ENCODE measurements at places on chromosomes 6 and 20. TPM values are rescaled to one million over a fixed set of nuclear protein-coding genes. Genes with fewer than 3 reads are reported as not detected.

GRCh38 chr6:87825821-87826221, 123.8 kb upstream of the AKIRIN2 start:
- peaks cover 14% of the 10 kb centered on the region for H3K4me1 ChIP-seq
- DNase-seq, result no peak
- H3K4me3 ChIP-seq, result no peak overlapping the region
- H3K36me3 ChIP-seq, result no peaks in the 10 kb centered on the region

DNA sequence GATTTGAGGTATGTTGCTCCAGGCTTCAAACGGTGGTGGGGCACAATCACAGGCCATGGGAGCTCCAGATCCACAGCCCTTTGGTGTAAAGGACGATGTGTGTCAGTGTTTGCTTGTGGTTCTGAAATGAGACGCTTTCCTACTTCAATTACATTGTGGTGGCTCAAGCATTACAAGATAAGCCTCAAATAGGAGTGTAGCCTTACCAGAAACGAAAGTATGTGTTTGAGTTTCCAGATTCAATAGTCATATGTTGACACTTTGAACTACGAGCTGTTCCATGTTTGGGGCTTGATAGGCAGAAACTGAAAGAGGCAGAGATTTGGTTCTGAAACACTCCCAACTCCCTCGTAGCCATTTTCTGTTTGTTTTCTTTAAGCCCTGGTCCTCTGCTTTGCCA, 187.1 kb downstream of the MYLK4 start:
- no peak overlapping the region for H3K27ac ChIP-seq
- peaks cover 72% of the 10 kb centered on the region for H3K27me3 ChIP-seq
- H3K36me3 ChIP-seq, result no peaks in the 10 kb centered on the region
- no peak for DNase-seq
- H3K4me1 ChIP-seq, result peaks cover 15% of the 10 kb centered on the region

- H3K27ac ChIP-seq, result no peak overlapping the region
- H3K4me3 ChIP-seq, result no peak overlapping the region
- no peaks in the 10 kb centered on the region for H3K36me3 ChIP-seq
- no peaks in the 10 kb centered on the region for H3K27me3 ChIP-seq
- no peaks in the 10 kb centered on the region for H3K4me1 ChIP-seq
- no peak for DNase-seq
Measured at GRCh38 chr6:75077701-75078100, 128.2 kb downstream of the COL12A1 start.

- no peak for DNase-seq
- H3K36me3 ChIP-seq, result peaks cover 16% of the 10 kb centered on the region
- H3K27ac ChIP-seq, result peak overlapping the region; percentile 48
- peak overlapping the region; percentile 74 for H3K4me3 ChIP-seq
- peaks cover 25% of the 10 kb centered on the region for H3K27me3 ChIP-seq
Measured at GRCh38 chr6:107731422-107732319, 92.4 kb downstream of the SCML4 start.

DNA sequence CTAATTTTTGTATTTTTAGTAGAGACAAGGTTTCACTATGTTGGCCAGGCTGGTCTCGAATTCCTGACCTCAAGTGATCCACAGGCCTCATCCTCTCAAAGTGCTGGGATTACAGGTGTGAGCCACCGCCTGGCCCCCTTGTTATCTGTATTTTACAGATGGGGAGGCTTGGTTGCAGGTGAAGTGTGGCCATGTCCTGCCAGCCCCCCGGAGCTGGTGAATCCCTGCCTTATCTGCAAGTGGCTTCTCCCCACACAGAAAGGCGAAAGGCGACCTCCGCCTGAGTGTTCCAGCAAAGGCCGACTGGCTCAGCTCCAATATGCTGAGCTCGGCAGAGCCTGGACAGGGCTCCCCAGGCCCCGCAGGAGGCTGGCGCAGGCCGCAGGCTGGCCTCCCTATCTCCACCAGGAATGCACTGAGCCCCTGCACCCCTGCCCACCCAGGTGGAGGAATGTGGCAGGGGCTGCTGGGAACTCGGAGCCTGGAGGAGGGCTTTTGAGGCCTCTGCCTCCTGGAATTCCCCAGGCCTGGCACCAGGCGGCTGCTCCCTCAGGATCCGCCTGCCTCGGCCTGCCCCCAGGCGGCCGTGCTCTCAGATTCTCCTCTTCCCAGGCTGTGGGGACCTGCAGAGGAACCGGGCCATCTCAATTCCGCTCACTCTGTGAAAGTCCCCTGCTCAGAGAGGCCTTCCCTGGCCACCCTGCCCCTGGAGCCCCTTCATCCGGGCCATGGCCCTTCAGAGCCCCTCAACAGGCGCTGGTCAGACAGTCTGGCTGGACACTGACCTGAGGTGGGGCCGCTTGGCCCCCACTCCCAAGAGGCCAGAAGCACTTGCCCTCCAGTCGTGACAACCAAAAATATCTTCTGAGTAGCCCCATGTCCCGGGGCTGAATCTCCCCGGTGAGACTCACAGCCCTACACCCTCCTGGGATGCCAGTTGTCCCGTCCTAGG, 9.3 kb upstream of the LAMA5 start:
- H3K4me1 ChIP-seq, result no peaks in the 10 kb centered on the region
- H3K4me3 ChIP-seq, result no peak overlapping the region

GRCh38 chr6:28945349-28945748, 21.6 kb upstream of the TRIM27 start:
- no peaks in the 10 kb centered on the region for H3K27me3 ChIP-seq
- H3K4me1 ChIP-seq, result peaks cover 42% of the 10 kb centered on the region
- peaks cover 3% of the 10 kb centered on the region for H3K36me3 ChIP-seq
- DNase-seq, result no peak
- no peak overlapping the region for H3K4me3 ChIP-seq

- no peak overlapping the region for H3K27ac ChIP-seq
- no peaks in the 10 kb centered on the region for H3K4me1 ChIP-seq
- H3K4me3 ChIP-seq, result no peak overlapping the region
- no peaks in the 10 kb centered on the region for H3K27me3 ChIP-seq
Measured at GRCh38 chr6:164206807-164207423, 792.4 kb downstream of the QKI start.

DNA sequence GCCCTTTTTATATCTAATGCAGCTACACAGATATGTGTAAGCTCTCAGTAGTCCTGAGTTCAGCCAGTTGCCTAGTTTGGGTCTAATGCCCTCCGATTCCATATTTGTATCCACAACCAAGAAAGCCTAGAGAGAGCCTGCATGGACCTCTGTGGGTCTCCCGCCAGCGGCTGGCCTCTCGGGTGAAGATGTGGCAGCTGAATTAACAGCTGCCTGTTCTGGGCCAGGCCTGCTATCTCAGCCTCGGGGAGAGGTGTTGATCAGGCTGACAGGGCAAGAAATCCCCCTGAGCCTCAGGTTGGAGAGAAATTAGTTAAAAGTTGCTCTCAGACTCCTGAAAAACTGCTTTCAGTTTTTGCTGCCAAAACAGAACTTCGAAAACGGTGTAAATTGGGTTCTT, 19.8 kb downstream of the PTK7 start:
- no peak overlapping the region for H3K27ac ChIP-seq
- DNase-seq, result no peak
- no peaks in the 10 kb centered on the region for H3K27me3 ChIP-seq
- H3K4me1 ChIP-seq, result peaks cover 20% of the 10 kb centered on the region
- no peak overlapping the region for H3K4me3 ChIP-seq

DNA sequence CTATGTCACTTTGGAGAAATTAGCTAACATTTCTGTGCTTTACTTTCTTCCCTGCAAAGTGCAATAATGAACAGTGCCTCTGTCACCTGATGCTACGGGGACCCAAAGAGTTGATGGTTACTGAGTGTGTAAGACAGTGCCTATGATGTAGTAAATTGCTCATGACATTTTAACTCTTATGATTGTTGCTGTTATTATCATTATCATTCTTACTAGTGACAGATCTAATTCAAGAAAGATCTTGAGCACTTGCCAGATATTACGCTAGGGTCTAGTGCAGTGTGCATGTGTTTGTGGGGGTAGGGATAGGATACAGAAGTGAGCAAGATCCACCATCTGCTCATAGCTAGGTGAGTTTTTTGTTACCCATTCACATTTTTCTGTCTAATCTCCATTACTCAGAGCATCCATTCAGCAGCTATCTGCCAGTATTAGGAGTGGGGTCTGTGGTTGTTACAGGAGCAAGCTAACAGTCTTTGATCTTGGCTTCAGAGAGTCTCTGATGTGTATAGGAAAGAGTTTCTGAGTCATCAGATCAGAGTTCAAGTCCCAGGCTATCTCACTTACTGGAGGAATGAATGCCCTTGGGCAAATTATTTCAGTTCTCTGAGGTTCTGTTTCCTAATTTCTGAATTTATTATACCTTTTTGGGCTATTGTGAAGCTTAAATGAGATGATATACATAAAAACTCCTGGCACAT, 33.1 kb upstream of the DAAM2 start:
- no peaks in the 10 kb centered on the region for H3K27me3 ChIP-seq
- H3K4me3 ChIP-seq, result no peak overlapping the region
- H3K27ac ChIP-seq, result no peak overlapping the region
- H3K36me3 ChIP-seq, result no peaks in the 10 kb centered on the region
- no peaks in the 10 kb centered on the region for H3K4me1 ChIP-seq

- H3K27me3 ChIP-seq, result peaks cover 18% of the 10 kb centered on the region
- no peaks in the 10 kb centered on the region for H3K36me3 ChIP-seq
- H3K27ac ChIP-seq, result no peak overlapping the region
Measured at GRCh38 chr20:63836458-63837344, 5.6 kb upstream of the ZBTB46 start.

GRCh38 chr6:168616816-168617765, 176.1 kb downstream of the SMOC2 start:
- H3K4me3 ChIP-seq, result no peak overlapping the region
- H3K4me1 ChIP-seq, result peaks cover 17% of the 10 kb centered on the region
- DNase-seq, result no peak
- no peaks in the 10 kb centered on the region for H3K27me3 ChIP-seq
- no peak overlapping the region for H3K27ac ChIP-seq
- H3K36me3 ChIP-seq, result no peaks in the 10 kb centered on the region

DNA sequence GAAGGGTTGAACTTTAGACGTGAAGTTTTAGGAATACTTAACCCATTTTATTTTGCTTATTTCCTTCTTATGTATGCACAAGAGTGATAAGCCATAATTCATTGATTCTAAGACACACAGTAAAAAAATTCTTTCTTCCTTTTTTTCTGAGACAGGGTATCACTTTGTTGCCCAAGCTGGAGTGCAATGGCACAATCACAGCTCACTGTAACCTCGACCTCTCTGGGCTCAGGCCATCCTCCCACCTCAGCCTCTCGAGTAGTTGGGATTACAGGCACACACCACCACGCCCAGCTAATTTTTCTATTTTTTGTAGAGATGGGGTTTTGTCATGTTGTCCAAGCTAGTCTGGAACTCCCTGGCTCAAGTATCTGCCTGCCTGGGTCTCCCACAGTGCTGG, 116.6 kb upstream of the RNF24 start:
- peaks cover 5% of the 10 kb centered on the region for H3K27me3 ChIP-seq
- H3K4me3 ChIP-seq, result no peak overlapping the region
- peaks cover 3% of the 10 kb centered on the region for H3K36me3 ChIP-seq
- H3K27ac ChIP-seq, result no peak overlapping the region
- peaks cover 64% of the 10 kb centered on the region for H3K4me1 ChIP-seq

DNA sequence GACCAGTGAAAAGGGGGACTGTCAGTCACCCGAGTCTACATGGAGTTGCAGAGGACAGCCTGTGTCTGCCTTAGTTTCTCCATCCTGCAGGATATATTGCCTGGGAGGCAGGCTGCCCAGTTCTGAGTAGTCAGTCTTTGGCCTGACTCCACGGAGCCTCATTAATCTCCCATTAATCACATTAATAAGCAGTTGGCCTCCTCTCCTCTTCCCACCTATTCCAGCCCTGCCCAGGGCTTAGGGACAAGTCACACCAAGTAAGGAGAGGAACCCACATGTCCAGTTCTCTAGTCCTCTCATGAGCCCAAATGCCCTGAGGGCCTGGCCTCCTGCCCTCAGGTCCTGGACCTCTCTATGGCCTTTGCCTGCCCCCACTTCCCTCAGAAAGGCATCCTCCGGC, 1.3 kb upstream of the MUCL3 start:
- H3K4me3 ChIP-seq, result no peak overlapping the region
- H3K27ac ChIP-seq, result no peak overlapping the region
- DNase-seq, result no peak
- H3K4me1 ChIP-seq, result no peaks in the 10 kb centered on the region
- H3K36me3 ChIP-seq, result no peaks in the 10 kb centered on the region
- peaks cover 44% of the 10 kb centered on the region for H3K27me3 ChIP-seq

GRCh38 chr20:19815553-19815991, 57.5 kb downstream of the RIN2 start:
- H3K4me3 ChIP-seq, result no peak overlapping the region
- no peak for DNase-seq
- no peak overlapping the region for H3K27ac ChIP-seq
- H3K36me3 ChIP-seq, result no peaks in the 10 kb centered on the region

DNA sequence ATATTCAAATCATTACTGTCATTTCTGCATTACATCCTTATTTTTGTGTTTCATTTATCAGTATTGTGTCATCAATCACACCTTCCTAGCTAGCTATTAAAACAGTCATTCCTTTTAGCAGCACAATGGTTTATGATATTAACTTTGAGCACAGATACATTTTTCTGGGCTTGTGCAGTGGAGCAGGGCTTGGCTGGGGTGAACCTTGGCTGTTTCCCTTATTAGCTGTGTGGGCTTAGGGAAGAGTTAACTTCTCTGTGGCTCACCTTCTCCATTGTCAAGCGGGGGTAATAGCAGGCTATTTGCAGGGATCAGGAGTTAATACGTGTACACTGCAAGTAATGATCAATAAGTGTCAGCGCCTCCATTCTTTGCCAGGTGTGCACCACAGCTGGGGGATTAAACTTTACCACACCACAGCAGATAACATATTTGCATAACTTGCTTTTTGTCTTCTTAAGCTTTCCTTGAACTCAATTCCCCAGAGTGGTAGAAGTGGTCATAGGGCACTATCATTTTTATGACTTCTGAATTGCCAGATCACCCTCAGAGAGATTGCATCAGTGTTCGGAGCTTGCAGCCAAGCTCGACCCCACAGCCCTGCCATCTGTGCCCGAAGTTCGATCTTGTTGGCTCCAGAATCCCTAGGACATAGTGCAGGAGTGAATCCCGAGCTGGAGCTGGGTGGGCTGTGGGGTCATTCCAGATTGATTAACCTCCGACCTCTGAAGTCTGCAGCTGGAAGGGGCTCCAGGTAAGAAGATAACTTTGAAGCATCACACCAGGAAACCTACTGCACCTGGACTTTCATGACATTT, 1.5 kb upstream of the PYGB start:
- H3K4me3 ChIP-seq, result peak overlapping the region; percentile 90
- no peak for DNase-seq
- peaks cover 21% of the 10 kb centered on the region for H3K27me3 ChIP-seq
- H3K27ac ChIP-seq, result no peak overlapping the region
- peaks cover 36% of the 10 kb centered on the region for H3K4me1 ChIP-seq
- H3K36me3 ChIP-seq, result no peaks in the 10 kb centered on the region

NT5E gene
- 2.4 TPM for total RNA-seq

RBL1 gene
- total RNA-seq, result 45.2 TPM

CALHM5 gene
- not detected for total RNA-seq

PRPF6 gene
- 60.4 TPM for total RNA-seq

LTA gene
- 38.4 TPM for total RNA-seq

OR2B3 gene
- not detected for total RNA-seq

GLP1R gene
- not detected for total RNA-seq

OXT gene
- not detected for total RNA-seq

CAGE1 gene
- total RNA-seq, result 0.08 TPM

RIMS1 gene
- not detected for total RNA-seq
